Cardiac atrium fibroblast (primary cell): ENCODE measurements at places on chromosomes 6 and 20. TPM values are rescaled to one million over a fixed set of nuclear protein-coding genes. Genes with fewer than 3 reads are reported as not detected.

Gene SOD2
- 78.0 and 863 TPM in 2 replicates for total RNA-seq

Gene BTN1A1
- total RNA-seq = not detected in 2 replicates

Gene AAR2
- 28.4 and 43.9 TPM in 2 replicates for total RNA-seq

Gene SIRPA
- total RNA-seq = 11.7 and 20.1 TPM in 2 replicates

Gene OPRM1
- total RNA-seq = not detected in 2 replicates

Gene SLC22A1
- 2.3 TPM in 1 of 2 replicates, not detected in the other for total RNA-seq

Gene UCKL1
- total RNA-seq = 14.9 and 17.3 TPM in 2 replicates

Gene SLA2
- not detected in 2 replicates for total RNA-seq

Gene MYB
- under 0.01 and 0.65 TPM in 2 replicates for total RNA-seq

Gene MCM9
- total RNA-seq = 4.2 and 13.5 TPM in 2 replicates

Gene OR2J3
- not detected in 2 replicates for total RNA-seq

Gene OLIG3
- total RNA-seq = not detected in 2 replicates

Gene PCSK2
- not detected in 2 replicates for total RNA-seq

Gene LTA
- not detected in 2 replicates for total RNA-seq

Gene AFDN
- total RNA-seq = 11.2 and 32.2 TPM in 2 replicates

Gene PRND
- total RNA-seq = under 0.01 and 0.81 TPM in 2 replicates

Gene BANF2
- total RNA-seq = not detected in 2 replicates

Gene TMC2
- total RNA-seq = not detected in 2 replicates

Gene ATXN1
- total RNA-seq = 14.9 and 16.1 TPM in 2 replicates

Gene PSMB8
- 28.3 and 40.8 TPM in 2 replicates for total RNA-seq

Gene PPP1R3D
- 4.3 and 5.0 TPM in 2 replicates for total RNA-seq

Gene NRSN2
- 39.9 and 48.6 TPM in 2 replicates for total RNA-seq

Gene C6orf141
- 4.5 TPM in 1 of 2 replicates, not detected in the other for total RNA-seq
